ENCODE measurements at places on chromosomes 7 and 10.

- no peak for DNase-seq
These were observed 29.5 kb downstream of the JCAD start for GRCh38 chr10:30029872-30030256.

DNA sequence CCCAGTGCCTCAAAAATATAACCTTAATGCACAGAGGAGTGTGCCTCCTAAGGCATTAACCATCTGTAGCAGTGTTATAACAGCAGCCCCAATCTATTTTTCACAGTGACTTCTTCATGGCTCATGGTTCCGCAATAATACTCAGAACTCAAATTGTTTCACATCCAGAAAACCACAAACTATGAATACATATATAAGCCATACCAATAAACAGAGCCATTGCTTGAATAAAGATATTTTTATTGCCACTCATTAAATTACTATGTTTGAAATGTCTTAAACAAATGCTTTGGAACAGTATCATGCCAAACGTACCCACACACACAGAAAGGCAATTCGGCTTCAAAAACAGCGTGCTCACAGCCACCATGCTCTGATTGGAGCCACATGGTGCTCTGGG lies 629.3 kb upstream of the NRP1 start:
- DNase-seq: no peak

- peak; percentile 44 for DNase-seq
These were observed 95.6 kb downstream of the USP6NL start for GRCh38 chr10:11515596-11516430.

- DNase-seq: no peak
These were observed 248.1 kb downstream of the AHR start for GRCh38 chr7:17546592-17546991.

DNA sequence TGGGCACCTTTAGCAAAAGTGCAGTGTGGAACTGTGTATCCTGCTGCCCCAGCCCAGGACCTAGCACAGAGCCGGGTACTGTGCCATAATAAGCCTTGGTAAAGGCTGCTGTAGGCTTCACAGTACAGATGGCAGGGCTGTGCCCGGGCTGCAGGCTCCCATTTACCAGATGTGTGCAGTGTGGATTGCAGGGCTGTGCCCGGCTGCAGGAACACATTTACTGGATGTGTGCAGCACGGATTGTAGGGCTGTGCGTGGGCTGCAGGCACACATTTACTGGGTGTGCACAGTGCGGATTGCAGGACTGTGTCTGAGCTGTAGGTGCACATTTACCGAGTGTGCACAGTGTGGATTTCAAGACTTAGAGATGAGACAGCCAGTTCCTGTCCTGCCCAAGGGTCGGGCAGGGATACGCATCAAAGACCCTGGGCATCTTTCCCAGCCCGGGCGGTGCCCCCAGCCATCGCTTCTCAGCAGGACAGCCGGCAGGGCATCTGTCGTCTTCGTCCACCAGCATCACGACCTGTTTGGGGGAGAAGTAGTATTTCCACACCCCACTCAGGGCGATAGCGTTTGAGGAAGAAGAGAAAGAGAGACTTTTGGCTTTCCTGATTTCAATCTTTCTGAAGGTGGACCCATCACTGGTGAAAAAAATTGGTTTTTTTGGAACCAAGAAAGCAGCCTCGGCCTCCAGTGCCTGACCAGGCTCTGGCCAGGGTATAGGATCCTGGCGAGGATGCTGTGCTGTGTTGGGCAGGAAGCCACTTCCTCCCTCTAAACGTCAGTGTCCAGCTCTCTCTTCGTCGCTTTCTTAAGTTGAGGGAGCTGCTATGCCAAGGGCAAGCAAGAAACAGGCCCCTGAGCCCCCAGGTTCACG lies 180.8 kb downstream of the CUX1 start:
- DNase-seq: no peak

GRCh38 chr10:15805395-15806058 lies 54.8 kb downstream of the MINDY3 start:
- no peak for DNase-seq

DNA sequence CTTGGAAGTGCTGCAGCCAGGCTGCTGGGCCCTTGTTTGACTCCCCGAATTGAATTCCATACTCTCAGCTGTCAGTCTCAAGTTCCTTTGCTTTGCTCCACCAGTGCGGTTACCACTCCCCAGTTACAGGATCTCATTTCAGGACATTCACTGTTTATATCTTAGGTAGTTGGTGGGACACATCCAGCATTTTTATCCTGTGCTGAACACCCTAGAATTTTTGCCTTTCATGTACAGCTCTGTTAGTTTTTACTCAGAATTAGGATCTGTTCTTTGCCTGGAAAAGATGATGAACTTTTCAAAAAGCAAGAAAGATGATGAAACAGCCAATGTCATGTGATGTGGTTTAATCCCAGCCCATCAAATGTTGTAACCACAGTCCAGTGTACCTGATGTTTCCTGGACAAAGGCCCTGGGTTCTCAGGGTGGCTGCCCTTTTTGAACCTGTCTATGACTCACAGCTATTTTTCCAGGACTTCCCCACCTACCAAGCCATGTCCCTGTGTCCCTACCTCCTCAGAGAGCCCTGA lies 149.7 kb downstream of the NOC3L start:
- no peak for DNase-seq

GRCh38 chr7:157233677-157234076 lies 95.0 kb downstream of the UBE3C start:
- DNase-seq: no peak

DNA sequence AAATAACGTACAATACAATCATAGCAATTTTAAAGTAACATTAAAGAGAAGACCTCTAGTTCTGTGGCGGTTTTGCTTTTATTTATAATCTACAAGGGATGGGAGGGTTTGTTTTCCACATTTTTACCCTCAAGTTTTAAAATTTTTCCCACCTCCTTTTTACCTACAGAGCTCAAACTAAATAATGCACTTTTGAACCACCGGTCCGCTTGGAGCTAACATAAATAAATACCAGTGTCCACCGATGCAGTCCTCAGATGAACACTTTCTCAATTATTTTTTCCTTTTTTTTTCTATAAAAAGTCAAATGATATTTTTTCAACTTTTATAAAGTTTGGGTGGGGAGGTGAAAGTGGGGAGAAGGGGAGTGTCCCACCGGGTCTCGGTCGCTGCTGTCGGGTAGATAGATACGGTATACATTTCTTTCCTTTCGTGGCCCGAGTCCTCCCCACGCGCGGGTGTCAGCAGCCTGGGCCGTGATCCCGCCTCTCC lies 3.3 kb downstream of the ZNF503 start:
- DNase-seq: no peak

- DNase-seq: no peak
These were observed 23.9 kb upstream of the CCAR1 start for GRCh38 chr10:68697106-68697505.

DNA sequence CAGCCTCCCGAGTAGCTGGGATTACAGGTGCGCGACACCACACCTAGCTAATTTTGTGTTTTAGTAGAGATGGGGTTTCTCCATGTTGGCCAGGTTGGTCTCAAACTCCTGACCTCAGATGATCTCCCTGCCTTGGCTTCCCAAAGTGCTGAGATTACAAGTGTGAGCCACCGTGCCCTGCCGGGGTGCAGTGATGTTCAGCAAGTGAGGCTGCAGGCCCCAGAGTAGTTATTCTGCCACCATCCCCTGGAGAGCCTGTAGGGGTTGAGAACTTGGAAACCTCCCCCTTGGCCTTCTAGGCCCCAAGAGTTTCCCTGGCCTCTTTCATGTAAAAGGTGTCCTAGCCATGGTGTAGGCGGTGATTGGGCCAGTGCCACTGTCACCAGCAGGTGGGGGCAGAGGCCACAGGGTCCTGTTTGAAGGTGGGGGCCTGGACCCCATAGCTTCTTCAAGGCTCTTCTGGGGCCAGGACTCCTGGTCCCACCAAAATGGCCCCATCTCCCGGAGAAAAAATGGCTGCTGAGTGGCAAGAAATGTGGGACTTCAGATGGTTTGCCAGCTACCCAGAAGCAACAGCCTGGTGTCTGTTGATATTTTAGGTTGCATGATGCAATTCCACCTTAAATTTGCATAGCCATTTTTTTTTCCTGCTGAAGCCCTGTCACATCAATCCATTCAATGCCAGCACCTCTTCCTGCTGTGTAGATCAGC lies 25.5 kb upstream of the INMT start:
- no peak for DNase-seq

DNA sequence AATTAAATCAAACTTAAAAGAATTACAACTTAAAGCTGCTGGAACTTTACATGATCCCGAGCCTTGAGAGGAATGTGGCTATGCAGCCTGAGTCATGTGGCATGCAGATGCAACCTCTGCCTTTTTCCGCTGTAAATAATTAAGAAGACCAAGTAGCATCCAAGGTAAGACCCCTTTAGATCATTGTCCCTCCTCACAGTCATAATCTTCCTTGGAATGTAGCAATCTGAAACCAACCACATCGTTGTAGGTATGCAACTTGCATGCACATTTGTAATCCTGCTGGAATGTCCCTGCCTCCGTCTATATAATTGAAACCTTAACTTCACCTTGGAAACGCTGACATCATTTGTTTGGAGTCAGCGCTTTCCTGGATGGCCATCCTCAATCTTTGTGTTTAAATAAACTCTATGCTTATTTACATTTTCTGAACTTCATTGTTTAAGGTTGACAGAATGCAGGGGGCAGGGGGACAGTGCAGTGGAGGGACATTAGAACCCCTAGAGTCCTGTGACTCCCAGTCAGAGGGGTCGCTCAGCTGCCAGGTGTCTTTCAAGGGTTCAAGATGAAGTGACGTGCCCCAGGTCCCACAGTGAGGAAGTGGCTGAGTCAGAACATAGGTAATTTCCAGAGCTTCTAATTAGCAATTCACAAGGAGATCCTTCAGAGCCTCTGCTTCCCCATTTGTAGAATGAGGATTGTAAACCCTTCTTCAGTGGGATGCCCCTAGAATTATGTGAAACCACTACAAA lies 110.7 kb downstream of the RALA start:
- DNase-seq: peak; percentile 33

GRCh38 chr7:66877577-66878300 lies 43.3 kb upstream of the TMEM248 start:
- DNase-seq: no peak

GRCh38 chr7:33809228-33809627 lies 96.1 kb upstream of the BMPER start:
- DNase-seq: no peak

DNA sequence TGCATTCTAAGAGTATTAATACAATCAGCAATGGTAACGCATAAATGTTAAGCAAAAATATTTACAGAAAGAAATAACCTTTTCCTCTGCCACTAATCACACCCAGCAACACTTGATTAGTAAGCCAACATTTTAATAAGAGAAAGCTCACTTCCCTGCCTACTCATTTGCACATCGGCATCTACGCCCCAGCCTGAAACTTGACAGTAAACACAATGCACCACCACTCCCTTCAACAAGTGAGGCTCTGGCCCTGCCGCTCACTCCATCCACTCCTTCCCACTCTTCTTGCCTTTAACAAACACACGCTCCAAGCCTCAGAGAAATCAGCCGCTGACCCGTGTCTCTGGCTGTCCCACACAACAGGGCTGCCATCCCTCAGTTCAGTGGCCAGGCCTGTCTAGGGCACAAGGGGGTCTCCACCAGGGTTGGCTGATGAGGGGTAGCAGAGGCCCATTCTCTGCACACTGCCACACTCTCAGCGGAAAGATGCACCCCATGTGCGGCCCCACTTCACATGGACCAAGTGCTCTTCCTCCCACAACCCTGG lies 54.6 kb downstream of the CTBP2 start:
- no peak for DNase-seq

DNA sequence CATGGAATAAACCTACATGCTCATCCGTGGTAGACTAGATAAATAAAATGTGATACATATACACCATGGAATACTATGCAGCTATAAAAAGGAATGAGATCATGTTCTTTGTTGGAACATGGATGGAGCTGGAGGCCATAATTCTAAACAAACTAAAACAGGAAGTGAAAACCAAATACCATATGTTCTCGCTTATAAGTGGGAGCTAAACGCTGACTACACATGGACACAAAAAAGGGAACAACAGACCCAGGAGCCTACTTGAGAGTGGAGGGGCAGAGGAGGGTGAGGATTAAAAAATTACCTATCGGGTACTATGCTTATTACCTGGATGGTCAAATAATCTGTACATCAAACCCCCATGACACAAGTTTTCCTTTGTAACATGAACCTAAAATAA lies 68.7 kb upstream of the SEC61G start:
- DNase-seq: no peak

GRCh38 chr7:87220026-87220733 lies 648 bp upstream of the TMEM243 start:
- DNase-seq: peak; percentile 84

DNA sequence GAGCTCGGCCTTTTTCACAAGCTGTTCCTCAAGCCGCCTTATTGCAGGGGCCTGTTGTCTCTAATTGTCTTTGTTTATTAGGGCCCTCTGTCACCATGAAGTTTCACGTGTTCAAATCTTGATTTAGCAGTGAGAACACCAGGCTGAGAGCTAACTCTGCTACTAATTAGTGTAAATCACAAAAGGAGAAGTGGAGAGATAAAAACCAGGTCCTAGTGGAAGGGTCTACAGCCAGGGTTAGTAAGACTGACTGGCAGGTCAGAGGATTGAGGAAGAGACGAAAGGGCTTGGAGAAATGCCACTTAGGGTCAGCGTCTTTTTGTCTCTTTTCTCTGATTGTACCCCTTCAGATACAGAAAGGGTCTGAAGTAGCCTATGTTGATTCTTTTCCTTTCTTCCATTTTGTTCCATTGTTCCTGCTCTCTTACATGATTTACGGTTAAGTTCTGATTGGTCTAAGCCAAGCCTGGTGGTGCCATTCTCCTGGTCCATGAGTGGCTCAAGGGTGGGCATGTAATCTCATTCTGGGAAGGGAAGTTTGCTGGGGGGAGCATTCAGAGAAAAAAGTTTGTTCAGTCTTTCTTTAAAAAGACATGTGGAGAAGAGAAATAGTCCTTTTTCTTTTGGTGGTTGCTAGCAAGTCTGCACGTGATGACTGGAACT lies 21.3 kb downstream of the SSMEM1 start:
- no peak for DNase-seq

GRCh38 chr7:107909445-107909844 lies 18.5 kb downstream of the DLD start:
- DNase-seq: no peak

- no peak for DNase-seq
These were observed 2.9 kb downstream of the OLAH start for GRCh38 chr10:15046626-15047025.

- no peak for DNase-seq
These were observed 136.0 kb downstream of the CUL2 start for GRCh38 chr10:34954142-34954541.

GRCh38 chr10:11018432-11018841 lies 765 bp downstream of the CELF2 start:
- no peak for DNase-seq

- DNase-seq: no peak
These were observed 13.4 kb downstream of the SGMS1 start for GRCh38 chr10:50610368-50610767.

DNA sequence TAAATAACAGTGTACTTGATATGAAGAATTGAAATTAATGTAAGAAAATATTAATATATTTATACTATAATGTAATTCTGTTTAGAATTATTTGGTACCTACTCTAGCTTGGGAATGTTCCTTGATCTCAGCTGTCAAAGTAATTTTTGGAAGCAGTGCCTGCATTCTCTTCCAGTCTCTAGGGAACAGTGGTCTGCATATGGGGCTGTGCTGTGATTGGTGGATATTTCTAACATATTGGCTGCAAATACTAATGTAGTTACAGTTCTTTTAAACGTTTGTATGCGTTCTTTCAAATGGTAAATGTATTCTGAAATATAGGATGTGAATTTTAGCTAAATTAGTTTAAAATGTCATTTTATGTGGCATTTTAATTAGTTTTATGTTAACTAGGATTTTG lies 87.2 kb downstream of the PHF14 start:
- no peak for DNase-seq

- DNase-seq: no peak
These were observed 182.2 kb downstream of the ADK start for GRCh38 chr10:74333174-74333573.

Data from CD4-positive, alpha-beta T cell treated with Interleukin-1 beta for 1 hour (primary cell).